Spinal cord (tissue), 10 donors: ENCODE measurements at places on chromosomes 5 and 9.

DNA sequence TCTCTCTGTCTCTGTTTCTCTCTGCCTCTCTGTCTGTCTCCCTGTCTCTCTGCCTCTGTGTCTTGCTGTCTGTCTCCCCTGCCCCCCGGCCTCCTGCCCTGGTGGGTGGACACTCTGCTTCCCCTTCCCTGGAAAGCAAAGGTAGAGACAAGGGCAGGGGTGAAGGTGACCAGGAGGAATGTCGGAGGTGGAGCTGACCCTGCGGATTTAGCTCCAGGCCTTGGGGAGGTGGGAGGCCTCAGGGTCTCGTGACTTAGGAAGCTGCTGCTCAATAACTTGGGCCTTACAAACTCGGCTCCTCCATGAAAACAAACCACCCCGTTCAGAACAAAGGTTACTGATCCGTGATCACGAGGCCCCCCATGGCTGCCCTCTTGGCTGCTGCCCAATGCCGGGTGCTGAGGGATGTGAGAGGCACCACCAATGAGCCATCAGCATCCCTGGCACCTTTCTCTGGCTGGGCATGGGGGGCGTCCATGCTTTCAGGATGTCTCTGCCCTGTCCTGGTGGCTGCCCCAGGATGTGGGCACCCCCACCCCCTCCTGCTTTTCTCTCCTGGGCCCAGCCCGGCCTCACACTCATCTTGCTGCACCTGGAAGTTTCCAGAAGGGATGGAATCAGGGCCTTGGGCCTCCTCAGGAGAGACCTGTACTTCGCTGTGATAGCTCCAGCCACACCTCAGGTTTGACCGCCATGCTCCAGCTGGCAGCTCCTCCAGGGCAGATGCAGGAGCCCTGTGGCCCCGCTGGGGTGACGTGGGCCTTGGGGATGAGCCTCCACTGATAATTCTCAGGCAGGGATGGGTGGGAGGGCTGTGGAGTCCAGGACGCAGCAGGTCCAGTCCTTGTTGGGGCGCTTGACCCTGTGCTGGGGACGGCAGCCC lies 14.8 kb upstream of the SLC6A19 start:
- no peak overlapping the region for H3K4me3 ChIP-seq
- no peak for DNase-seq
- peaks cover 37% of the 10 kb centered on the region for H3K4me1 ChIP-seq
- H3K27me3 ChIP-seq = peaks cover 3% of the 10 kb centered on the region

DNA sequence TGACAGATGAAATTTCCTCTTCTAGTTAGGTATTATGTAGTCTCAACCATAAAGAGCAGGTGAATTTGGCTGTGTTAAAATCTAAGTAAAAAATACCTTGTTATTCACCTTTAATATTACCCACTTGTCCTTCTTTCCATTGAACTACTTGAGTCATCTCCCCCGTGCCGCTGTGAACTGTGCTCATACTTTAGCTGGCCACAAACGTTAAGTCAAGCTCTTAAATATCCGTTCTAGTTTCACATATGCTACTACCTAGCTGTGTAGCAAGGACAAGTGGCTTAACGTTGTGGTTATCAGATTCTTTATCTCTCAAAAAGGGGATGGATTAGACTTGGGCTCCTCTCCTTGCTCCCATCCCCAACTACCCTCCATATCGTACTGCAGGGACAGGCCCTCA lies 110.4 kb downstream of the EFNA5 start:
- H3K4me1 ChIP-seq = no peaks in the 10 kb centered on the region
- H3K36me3 ChIP-seq = no peaks in the 10 kb centered on the region
- H3K4me3 ChIP-seq = no peak overlapping the region
- no peak for DNase-seq

DNA sequence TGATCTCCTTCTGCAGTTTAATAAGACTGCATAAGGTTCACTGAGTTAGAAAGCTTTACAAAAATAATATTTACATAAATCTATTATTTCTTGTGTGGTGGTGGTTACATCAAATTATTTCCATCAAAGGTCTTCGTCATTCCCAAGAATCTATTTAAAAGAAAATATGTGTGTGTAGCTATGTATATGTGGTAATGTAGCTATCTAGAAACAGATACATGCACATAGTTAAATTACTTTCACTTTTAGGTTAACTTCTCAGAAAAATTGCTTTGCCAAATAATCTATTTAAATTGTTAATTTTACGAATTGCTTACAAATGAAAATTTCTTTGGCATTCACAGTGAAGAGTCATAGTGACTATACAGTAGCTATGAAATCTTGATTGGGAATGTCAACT lies 633.2 kb downstream of the DMRTA1 start:
- no peak overlapping the region for H3K4me3 ChIP-seq
- H3K27me3 ChIP-seq = no peaks in the 10 kb centered on the region
- no peaks in the 10 kb centered on the region for H3K36me3 ChIP-seq
- no peaks in the 10 kb centered on the region for H3K4me1 ChIP-seq
- no peak for DNase-seq

GRCh38 chr5:179486596-179487051 lies 63.7 kb upstream of the RUFY1 start:
- peak; percentile 17 for DNase-seq
- H3K27ac ChIP-seq = no peak overlapping the region
- H3K4me3 ChIP-seq = no peak overlapping the region
- no peaks in the 10 kb centered on the region for H3K27me3 ChIP-seq

DNA sequence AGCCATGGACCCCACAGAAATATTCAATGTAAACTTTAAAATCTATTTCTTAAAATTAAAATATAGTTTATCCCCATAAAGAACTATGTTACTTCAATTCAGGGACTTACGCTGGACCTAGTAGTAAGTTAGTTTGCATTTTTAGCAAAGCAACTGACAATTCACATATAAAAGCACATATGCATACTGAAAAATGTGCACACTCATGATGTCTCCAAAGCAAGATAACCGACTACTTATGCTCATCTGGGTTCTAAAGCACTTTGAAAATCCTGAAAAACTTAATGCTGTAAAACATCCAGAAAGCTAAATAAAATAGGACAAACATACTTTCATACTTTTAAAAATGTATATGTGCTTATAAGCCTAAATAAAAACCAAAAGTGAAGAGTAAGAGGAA lies 264.4 kb upstream of the GAS1 start:
- DNase-seq = no peak
- no peaks in the 10 kb centered on the region for H3K4me1 ChIP-seq
- no peak overlapping the region for H3K4me3 ChIP-seq
- H3K27me3 ChIP-seq = no peaks in the 10 kb centered on the region
- H3K36me3 ChIP-seq = no peaks in the 10 kb centered on the region
- H3K27ac ChIP-seq = no peak overlapping the region

DNA sequence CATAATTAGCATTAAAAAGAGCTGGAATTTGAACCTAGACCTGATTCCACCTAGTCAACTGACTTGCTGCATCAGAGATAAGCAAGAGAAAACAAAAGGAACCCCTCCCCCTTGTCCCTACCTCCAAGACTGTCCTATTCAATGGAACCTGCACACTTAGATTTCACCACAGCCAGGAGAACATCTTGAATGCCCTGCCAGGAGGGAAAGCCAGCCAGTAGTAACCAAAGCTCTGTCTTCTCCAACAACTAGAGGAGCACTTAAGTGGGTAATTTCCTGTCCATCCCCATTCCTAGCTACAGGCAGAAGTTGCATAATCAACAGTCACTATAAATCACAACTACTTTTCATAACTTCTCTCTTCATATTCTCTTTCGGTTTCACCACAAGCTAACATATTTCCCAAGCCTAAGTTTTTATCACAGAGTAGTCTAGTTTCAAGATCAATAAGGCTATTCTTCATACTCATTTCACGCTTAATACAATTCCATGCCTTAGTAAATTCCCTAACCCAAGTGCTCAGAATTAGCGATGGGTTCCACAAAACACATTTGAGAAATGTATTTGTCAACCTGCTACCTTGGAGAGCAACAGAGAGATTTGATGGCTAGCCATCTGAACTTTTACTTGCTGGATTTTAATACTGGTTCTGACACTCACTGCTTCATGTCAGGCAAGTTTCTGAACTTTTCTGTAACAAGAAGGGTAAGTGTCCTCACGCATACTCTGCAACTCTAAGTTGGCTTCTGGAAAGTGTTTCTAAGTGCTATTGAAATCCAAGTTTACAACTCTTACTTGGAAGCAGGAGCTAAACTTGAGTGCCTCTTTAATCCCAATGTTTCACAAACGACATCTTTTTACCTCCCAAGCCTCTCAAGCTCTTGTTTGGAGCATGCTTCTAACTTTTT lies 2.0 kb downstream of the DENND1A start:
- DNase-seq = no peak
- H3K36me3 ChIP-seq = no peaks in the 10 kb centered on the region
- H3K27ac ChIP-seq = no peak overlapping the region
- H3K4me1 ChIP-seq = peaks cover 11% of the 10 kb centered on the region

- no peaks in the 10 kb centered on the region for H3K36me3 ChIP-seq
- H3K27ac ChIP-seq = no peak overlapping the region
- H3K4me1 ChIP-seq = no peaks in the 10 kb centered on the region
- no peak for DNase-seq
- no peaks in the 10 kb centered on the region for H3K27me3 ChIP-seq
Measured at GRCh38 chr5:40475561-40475960, 204.2 kb upstream of the PTGER4 start.

GRCh38 chr5:159269723-159270122 lies 6.6 kb downstream of the UBLCP1 start:
- H3K4me1 ChIP-seq = no peaks in the 10 kb centered on the region
- no peak for DNase-seq
- H3K36me3 ChIP-seq = peaks cover 11% of the 10 kb centered on the region
- no peak overlapping the region for H3K27ac ChIP-seq

GRCh38 chr5:96075579-96076289 lies 114.1 kb upstream of the ELL2 start:
- H3K27me3 ChIP-seq = no peaks in the 10 kb centered on the region
- no peak for DNase-seq
- no peak overlapping the region for H3K27ac ChIP-seq
- no peak overlapping the region for H3K4me3 ChIP-seq

- no peak for DNase-seq
- no peak overlapping the region for H3K4me3 ChIP-seq
- H3K36me3 ChIP-seq = no peaks in the 10 kb centered on the region
- no peak overlapping the region for H3K27ac ChIP-seq
- H3K4me1 ChIP-seq = no peaks in the 10 kb centered on the region
- no peaks in the 10 kb centered on the region for H3K27me3 ChIP-seq
Measured at GRCh38 chr5:75526070-75526469, 14.4 kb downstream of the POLK start.

DNA sequence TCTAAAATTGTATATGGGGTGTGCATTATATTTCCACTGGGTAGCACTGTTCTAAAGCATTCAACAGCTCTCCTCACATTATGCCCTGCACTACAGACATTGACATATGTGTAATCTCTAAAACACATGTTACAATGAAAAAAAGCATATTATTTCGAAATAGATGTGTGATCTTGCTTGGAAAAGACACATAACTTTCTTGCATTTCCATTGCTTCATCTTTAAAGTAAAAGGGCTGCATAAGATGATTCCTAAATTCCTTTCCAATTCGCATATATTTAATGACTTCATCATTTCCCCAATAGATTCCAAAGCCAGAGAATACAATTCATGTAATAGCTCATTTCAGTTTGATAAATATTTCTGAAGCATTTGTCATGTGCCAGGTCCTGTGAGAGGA lies 566.9 kb downstream of the PDE4D start:
- H3K27me3 ChIP-seq = no peaks in the 10 kb centered on the region
- peaks cover 4% of the 10 kb centered on the region for H3K4me1 ChIP-seq
- H3K27ac ChIP-seq = no peak overlapping the region
- no peak for DNase-seq
- no peak overlapping the region for H3K4me3 ChIP-seq
- H3K36me3 ChIP-seq = no peaks in the 10 kb centered on the region

GRCh38 chr5:95846554-95847260 lies 24.2 kb upstream of the GLRX start:
- no peaks in the 10 kb centered on the region for H3K36me3 ChIP-seq
- peak; percentile 86 for DNase-seq
- no peak overlapping the region for H3K27ac ChIP-seq
- H3K4me3 ChIP-seq = no peak overlapping the region
- no peaks in the 10 kb centered on the region for H3K27me3 ChIP-seq

DNA sequence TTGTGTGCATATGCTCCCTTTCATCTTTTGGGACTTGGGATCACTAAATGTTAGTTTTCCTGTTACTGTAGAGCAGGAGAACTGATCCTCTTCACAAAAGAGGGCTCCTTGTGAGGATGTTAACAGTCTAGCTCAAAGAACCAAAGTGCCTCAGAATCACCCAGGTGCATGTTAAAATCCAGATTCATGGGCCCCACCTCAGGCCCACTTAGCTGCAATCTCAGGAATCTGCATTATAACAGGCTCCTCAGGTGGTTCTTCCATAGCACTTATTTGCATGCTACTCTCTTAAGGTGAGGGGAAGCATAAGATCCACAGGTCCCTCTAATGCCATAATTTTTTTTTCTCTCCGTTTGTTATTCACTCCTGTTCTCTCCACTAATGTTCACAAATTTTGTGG lies 14.8 kb upstream of the MEF2C start:
- H3K27ac ChIP-seq = no peak overlapping the region
- no peaks in the 10 kb centered on the region for H3K27me3 ChIP-seq
- DNase-seq = no peak

GRCh38 chr5:127810017-127810416 lies 106.8 kb downstream of the CCDC192 start:
- peak; percentile 37 for DNase-seq
- no peak overlapping the region for H3K4me3 ChIP-seq
- H3K36me3 ChIP-seq = no peaks in the 10 kb centered on the region
- no peaks in the 10 kb centered on the region for H3K27me3 ChIP-seq
- H3K4me1 ChIP-seq = no peaks in the 10 kb centered on the region
- no peak overlapping the region for H3K27ac ChIP-seq

- H3K27ac ChIP-seq = no peak overlapping the region
- H3K4me1 ChIP-seq = no peaks in the 10 kb centered on the region
- no peak for DNase-seq
Measured at GRCh38 chr9:98836206-98836605, 28.7 kb downstream of the GALNT12 start.
